ENCODE measurements at places on chromosomes 4 and X.

DNA sequence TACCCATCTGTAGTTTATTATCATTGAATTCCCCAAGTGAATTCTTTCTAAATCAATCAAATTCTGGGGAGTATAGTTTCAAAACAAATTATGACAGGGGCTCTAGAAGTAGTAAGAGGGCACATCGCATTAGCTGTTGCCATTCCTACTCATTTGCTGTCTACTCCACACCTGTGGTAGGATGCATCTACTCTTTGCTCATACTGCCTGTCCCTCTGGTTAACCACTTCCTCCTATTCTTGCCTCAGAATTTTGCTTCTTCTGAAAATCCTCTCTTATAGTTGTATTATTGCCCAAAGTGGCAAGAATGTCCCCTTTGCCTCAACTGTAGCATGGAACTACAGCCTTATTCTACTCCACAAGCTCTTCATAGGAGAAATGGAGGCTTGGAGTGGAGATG lies 12.7 kb upstream of the DGKK start:
- DNase-seq = peak; percentile 9

- DNase-seq = no peak
Observed at GRCh38 chr4:129950217-129950616, 854.3 kb downstream of the C4orf33 start.

DNA sequence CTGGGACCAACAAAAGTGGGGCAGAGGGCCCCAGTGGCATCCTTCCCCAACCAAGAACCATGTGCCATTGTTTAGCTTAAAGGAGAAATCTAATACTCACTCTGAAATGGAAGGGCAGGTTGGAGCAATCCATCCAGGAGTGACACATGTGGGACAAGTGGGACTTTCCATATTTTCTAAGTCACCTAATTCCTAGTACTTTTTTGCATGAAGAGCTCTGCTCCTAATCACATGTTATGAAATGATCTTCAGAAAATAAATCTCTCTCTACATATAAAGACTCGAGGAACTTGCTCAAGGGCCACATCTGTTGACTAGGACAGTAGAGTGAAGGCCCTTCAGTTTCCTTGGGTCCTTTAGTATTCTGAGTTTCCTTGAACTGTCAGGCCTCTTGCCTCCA lies 2.5 kb downstream of the CYBB start:
- no peak for DNase-seq

DNA sequence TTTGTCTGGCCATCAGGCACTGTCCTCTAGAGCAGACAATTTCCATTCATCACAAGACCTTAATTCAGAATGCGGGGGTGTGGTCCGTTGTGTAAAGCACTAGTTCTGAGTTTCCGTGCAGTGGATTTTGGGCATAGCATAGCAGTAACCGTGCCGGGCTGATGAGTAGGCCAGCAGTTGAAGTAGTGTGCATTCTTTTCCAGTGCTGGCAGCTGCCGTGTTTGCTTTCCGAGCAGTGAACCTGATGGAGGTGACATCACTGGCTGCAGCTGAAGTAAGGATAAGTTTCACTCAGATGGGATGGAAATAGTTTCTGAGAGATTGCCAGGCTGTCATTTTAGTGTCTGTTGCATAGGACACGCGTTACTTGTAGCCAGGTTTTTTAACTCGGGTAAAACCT lies 107.0 kb upstream of the STIM2 start:
- no peak for DNase-seq

DNA sequence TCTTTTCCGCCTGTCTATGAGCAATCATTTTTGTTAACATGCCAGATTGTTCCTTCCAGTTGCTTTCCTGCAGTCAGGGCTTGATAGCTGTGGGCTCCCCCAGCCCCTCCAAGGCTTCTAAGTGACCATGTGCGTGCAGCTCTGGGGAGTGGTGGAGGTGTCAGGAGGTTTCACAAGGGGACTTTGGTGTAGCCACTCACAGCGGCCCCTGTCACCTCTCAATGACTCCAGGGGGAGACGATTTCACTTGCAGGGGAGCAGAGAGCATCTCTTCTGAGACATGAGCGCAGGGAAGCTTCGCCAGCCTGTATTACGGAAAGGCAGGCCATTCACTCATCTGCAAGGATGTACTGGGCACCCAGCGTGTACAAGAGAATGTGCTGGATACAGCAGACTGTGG lies 3.1 kb upstream of the GPR78 start:
- DNase-seq = no peak

DNA sequence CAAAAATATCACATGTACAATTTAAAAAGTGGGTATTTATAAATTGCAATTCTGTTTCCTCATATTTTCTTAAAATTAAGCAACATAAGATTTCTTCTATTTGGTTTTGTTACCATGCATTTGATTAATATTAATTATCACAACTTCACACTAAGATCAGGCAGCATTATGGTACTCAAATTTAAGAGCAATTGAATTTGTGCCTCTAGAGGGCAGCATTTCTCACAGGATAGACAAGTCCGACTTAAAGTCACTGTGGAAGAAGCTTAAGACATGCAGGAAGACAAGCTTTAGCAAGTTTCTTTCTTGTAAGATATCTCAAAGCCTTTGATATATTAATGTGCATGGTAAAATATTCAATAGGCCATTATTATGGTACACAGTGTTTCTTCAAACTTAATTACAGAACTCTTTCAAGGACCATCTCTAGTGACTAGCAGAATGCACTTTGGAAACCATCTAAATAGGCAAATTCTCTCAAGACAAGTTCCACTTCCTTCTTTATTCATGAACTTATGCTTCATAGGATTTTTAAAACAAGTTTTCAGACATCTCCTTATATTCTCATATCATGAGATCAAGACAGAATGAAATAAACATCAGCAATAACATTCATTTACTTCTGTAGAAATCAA lies 35.0 kb downstream of the FBXW7 start:
- peak; percentile 84 for DNase-seq

- no peak for DNase-seq
Observed at GRCh38 chr4:134018846-134019245, 182.7 kb downstream of the PABPC4L start.

DNA sequence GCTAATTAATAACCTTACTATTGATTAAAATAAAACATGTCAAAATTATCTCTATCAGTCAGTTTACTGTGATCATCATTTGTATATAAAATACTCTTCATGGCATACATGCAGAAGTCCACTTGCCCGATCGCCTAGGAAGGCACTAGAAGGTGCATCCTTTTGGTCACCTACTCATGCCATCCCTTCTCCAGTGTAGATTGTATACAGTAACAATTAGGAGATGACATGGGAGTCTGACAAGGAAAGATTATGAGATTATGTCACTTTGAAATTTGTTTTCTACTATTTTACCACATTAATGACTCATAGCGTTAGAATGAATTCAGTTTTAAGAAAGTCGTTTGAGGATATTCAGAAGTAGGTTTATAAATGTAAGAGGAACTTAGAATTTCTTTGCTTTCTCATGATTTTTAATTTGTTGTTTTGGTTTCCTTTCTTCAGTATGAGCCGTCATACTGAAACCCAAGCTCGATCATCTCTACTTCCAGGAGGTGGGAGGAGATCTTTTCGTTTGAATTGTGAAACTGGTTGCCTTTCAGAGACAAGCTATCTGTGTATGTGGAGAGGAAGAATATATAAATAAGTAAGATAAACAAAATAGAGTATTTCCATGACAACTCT lies 51.1 kb upstream of the UNC5C start:
- no peak for DNase-seq

DNA sequence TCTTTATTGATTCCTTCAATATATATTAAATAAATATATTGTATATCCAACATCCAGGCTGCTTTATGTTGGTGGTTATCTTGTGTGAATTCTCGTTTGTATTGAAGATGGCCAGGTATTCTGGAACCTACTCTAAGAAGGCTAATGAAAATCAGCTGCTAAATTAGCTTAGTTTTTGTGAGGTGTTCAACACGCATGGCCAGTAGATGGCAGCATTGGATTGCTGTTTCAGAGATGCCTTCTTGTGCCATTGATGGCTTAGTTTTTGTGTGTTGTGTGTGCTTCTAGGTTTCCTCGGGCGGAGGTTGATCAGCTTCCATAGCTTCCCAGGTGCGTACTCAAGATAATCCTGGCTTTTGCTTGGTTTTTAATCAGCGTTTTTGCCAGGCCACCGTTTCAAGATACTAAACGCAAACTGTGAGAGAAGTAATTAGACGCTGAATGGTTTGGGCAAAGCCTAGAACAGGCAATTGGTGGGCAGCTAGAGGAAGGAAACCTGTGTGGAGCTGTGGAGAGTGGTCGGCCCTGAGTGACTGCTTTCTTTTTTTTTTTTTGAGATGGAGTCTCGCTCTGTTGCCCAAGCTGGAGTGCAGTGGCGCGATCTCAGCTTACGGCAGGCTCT lies 15.1 kb downstream of the NOCT start:
- peak; percentile 90 for DNase-seq

DNA sequence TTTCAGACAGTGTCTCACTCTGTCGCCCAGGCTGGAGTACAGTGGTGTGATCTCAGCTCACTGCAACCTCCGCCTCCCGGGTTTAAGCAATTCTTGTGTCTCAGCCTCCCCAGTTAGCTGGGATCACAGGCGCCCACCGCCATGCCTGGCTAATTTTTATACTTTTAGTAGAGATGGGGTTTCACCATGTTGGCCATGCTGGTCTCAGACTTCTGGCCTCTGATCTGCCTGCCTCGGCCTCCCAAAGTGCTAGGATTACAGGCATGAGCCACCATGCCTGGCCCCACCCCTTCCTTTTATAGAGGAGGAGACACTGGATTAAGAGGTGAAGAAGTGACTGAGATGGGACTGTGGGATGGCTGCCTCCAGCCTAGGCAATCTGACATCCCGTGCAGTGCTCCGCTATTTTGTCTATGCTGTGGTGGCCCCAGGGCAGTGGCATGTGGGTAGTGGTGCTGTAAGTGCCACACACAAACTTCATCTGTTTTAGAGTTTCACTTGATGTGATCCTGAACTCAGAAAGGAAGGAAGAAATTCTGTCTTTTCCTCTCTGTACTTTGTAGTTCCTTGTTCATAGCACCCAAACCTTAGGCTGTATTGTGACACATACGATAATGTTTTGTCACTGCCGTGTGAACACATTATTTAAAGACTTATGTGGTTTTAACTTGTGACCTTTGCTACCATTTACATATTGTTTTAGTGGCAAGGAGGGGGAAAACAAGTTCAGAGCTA lies 48.9 kb downstream of the FNIP2 start:
- DNase-seq = peak; percentile 39

DNA sequence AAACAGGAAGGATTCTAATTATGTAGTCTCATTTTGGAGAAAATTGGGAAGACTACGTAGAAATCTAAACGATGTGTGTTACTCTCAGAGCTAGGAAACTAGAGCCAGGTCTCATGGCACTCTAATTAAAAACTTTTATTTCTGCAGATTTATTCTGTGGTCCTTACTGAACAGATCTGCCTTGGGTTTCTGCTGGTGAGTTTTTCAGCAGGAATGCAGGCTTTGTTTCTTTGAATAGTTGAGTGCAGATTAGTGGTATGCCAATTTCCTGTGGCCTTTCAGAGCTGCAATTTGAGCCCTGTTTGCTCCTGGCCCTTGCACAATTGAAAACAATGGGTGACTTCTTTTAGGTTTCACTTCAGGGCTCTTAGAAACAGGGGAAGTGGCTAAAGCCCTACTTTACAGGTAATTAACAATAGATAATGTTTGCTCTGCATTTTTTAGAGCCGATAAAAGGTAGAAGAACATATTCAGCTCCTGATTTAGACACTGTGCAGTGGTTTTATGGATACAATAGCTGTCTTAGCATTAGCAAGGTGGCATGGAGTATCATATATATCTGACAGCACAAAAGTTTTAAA lies 21.8 kb downstream of the SPRY1 start:
- DNase-seq = peak; percentile 85

- no peak for DNase-seq
Observed at GRCh38 chrX:16518131-16518530, 131.8 kb upstream of the S100G start.

DNA sequence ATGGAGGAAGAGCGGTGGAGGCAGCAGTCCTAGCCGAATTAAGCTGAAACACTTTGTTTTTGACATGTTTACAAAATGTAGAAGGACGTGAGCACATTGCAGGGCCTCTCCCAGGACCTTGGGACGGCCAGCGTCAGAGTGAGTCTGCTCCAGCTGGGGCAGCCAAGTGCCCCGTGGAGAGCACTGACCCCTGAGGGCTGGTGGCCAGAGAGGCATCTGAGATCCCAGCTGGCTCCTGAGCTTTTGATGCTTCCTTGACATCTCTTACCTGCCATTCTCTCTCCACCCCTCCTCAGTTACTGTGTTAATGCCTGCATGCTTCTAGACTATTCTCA lies 24.7 kb downstream of the NAT8L start:
- no peak for DNase-seq

All from KBM-7 (cell line).